ENCODE measurements at places on chromosomes 6 and 20.

DNA sequence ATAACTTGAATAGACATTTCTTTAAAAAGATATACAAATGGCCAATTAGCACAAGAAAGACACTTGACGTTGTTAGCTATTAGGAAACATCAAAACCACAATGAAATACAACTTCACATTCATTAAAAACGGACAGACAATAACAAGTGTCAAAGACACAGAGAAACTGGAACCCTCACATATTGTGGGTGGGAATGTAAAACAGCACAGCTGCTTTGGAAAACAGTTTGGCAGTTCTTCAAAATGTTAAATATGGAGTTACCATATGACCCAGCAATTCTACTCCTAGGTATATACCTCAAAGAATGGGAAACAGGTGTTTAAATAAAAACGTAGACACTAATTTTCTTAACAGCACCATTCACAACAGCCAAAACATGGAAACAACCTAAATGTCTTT, 100.5 kb upstream of the SLC22A23 start:
- DNase-seq = no peak

DNA sequence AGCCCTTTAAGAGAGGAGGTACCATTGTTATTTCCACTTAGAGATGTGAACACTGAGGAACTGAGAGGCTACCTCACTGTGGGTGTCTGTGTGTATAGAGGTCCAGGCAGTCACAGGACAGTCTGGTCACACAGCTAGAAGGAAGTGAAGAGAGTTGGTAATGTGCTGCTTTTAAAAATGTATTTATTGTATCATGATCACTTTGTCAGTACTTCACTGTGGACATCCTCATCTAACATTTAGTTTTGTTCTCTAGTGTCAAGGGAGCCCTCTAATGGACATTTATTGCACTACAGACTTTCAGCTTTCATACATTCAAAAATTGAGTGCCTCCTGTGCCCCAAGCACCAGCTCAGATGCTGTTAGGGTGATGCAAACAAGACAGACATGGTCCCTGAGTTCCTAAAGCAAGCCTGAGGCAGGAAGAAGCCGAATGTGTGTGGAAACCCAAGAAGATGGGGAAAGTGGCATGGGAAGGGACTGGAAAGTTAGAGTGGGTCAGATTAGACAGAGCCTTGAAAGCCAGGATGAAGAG, 123.0 kb downstream of the SLC16A10 start:
- peak; percentile 64 for DNase-seq

- no peak for DNase-seq
Measured at GRCh38 chr6:142671791-142672190, 273.2 kb downstream of the HIVEP2 start.

- DNase-seq = no peak
Measured at GRCh38 chr6:4682431-4683097, 93.6 kb upstream of the CDYL start.

GRCh38 chr6:22155551-22155950, 141.3 kb downstream of the PRL start:
- no peak for DNase-seq

GRCh38 chr6:90537027-90537426, 49.8 kb downstream of the MAP3K7 start:
- DNase-seq = peak; percentile 61

DNA sequence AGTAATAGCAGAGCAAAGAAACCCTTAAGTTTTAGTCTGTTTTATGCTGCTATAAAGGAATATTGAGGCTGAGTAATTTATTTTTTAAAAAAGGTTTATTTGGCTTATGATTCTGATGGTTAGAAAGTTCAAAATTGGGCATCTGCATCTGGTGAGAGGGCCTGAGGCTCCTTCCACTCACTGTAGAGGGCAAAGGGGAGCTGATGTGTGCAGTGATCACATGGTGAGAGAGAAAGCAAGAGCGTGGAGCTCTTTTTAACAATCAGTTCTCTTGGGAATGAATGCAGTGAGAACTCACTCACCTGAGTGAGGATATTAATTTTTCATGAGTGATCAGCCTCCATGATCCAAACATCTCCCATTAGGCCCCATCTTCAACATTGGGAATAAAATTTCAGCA, 36.4 kb upstream of the SAMD3 start:
- no peak for DNase-seq

Data from HCEC 1CT (cell line).